ENCODE measurements at places on chromosomes 1 and 21. TPM values are rescaled to one million over a fixed set of nuclear protein-coding genes. Genes with fewer than 3 reads are reported as not detected.

- no peak for DNase-seq
Measured at GRCh38 chr1:116425987-116426386, 52.9 kb downstream of the ATP1A1 start.

Gene HES3
- 78.3 TPM for total RNA-seq

- no peak for DNase-seq
Measured at GRCh38 chr1:210978316-210978973, 155.5 kb downstream of the KCNH1 start.

Gene TMEM125
- total RNA-seq: 27.8 TPM

DNA sequence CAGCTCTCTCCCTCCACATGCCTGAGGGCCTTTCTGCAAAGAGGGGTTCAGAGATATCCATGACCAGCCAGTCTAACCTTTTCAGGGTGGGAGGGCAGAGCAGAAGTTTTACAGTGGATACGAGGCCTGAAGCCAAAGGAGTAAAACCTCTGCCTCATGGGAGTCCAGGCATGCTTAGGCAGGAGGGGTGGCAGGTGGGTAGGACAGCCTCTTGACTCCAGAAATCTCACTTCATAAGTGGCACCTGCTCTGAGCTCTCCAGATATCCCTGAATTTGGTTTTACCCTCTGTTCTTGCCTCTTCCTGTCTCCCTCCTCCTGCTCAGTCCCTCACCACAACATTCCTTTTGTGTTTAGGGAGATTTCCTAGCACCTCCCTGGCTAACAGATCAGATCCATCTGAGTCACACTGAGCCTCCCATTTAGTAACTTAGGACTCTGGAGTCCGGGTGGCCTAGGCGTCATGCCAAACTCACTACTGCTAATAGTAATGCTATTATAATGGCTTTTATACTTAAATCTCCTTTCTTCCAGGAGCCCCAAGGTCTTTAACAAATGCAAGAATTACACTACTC is 201.0 kb downstream of the HS2ST1 start:
- no peak for DNase-seq

Gene FCER1G
- 0.85 TPM for total RNA-seq

DNA sequence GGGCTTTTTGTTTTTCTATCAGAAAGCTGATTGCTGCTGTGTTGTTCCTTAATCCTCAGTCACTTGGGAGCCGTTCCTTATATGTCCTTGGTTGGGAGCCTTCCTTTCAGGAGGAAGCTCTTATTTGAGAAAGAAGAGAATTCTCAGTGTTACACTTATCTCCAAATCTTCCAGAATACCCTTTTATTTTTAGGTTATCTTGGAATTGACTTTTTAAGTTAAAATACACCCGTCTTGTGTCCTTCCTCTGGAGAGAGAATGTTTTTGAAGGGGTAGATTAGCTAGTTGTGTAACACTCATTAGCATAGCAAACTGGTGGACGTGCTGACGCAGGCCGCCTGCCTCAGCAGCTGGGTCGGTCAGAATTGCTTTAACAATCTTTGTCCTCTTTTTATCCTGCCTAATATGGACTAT is 42.1 kb downstream of the LRRC8B start:
- DNase-seq: no peak

- peak; percentile 71 for DNase-seq
Measured at GRCh38 chr1:233518344-233518743, 95.6 kb upstream of the KCNK1 start.

Gene C1orf115
- total RNA-seq: 11.5 TPM

DNA sequence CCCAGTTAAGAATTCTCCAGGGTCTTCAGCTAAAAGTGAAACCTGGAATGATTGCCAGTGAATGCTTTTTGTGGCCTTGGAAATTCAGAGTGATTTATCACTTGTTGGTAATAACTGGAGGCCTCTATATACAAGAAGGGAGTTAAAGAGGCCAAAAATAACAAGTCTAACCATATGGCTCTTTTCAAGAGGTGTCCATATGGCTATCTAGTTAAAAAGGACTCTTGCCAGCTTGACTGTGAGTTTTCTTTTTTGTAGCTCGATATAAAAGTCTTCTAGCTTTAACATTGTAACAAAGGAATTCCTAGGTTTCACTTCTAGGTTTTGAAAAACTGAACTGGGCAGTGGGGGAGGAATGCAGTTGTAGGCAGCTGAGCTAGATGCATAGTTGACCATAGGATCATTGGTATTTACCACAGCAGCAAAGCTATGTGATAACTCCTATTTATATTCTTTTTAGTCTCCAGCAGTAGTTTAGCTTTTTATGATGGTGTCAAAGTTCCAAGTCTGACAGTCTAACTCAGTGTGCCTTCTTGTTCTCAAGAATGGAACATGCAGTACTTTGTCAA is 44.4 kb downstream of the CACHD1 start:
- DNase-seq: no peak

DNA sequence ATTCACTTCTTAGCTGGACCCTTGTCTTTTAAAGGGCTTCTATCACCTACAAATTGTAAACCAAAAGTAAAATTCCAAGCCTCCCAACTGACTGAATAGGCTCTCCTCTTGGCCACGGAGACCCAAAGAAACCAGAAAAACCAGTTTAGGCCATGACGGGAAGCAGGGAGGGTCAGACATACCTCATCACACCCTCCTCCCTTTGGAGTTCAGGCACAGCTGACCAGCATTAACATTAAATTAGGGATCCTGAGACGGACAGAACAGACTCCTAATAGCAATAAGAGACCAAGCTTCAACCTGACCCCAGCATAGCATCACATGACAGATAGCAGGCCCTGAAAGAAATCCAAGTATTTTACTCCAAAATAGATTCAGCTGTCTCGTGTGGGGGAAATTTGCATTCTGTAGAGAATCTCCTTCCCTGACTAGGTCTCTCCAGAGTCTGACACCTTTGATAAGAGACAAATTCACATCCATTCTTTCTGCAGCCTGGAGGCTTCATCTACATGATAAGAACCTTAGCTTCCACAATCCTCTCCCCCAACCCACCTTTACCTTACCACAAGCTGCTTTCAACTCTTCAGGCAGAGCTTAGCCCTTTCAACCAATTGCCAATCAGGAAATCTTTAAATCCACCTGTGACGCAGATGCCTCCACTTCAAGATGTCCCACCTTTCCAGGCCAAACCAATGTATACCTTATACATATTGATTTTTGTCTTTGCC is 177.1 kb upstream of the RAB4A start:
- peak; percentile 56 for DNase-seq

GRCh38 chr1:96820671-96821070 is 99.1 kb downstream of the PTBP2 start:
- DNase-seq: no peak

GRCh38 chr1:29166291-29166878 is 15.3 kb downstream of the SRSF4 start:
- no peak for DNase-seq

- DNase-seq: no peak
Measured at GRCh38 chr1:119946724-119947123, 50.4 kb upstream of the ADAM30 start.

DNA sequence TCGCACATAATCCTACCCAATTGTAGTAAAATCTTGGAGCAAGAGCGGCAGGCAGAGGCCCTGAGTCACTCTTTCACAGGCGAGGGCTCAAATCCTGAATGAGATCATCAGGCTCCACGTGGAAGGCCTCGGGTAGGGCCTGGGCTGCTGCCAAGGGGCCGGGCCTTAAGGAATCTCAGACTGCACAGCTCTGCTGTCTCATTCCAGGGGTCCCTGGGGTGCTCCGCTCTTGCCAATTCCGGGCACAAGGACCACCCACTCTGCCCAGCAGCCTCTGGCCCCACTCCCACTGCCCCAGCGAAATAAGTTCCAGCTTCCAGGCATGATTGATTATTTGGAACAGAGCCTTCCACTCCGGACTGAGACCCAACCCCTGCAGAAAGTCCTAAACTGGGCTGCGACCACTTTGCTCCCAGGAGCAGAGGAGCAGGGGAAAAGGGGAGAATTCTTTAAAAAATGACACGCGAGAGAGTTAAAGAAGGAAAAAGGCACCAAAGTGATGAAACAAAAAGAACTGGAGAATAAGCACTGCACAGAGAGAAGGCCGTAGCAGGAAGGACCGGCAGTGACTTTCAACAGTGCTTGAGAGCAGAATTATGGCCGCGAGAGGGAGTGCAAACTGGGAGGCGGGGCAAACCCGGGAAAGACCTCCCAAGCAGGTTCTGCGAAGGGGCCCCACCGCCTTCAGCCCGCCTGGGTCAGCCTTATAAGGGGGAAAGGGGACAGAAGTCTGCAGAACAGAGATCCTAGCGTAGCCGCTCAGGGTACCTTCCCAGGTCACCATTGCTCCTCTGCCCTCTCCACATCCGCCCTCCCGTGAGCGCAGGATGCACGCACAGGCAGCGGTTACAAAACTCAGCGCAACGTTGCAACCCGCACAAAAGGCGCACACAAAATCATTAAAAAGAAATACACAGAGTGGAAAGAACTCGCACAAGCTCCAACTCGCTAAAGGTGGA is 2.0 kb downstream of the ADAMTS1 start:
- peak; percentile 81 for DNase-seq

GRCh38 chr1:83882906-83883305 is 116.0 kb downstream of the TTLL7 start:
- DNase-seq: peak; percentile 16

DNA sequence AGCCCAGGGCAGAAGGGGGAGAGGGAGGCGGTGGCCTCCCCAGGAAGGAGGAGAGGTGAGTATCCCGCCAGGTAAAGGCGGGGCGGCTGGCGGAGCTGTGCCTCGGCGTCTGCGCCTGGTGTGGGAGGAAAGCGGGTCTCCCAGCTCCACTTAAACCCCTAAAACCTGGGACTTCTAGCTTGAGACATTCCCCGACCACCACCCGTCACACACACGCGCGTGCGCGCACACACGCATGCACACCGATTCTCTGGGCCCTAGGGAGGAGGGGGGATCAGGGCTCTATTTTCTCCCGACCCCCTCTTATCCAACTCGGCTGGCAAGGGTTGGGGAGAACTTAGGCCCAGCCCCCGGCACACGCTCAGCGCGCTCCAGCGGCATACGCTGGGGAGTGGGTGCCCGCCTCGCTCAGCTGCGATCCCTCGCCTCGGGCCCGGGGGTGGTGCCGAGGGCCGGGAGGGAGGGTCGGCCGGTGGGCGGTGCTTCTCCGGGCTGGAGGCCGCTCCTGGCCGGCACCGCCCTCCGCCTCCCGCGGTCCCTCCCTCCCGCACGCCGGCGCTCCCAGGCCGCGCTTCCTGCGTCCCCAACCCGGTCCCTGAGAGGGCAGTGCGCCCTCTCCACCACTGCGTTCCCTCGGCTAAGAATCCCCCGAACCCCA is at the start of gene TMEM51:
Gene TMEM51, plus strand, starts transcription at position 564 of the 658 bp plus-strand sequence. CDS start 61,341 bp downstream, outside the sequence.
- peak; percentile 85 for DNase-seq

Gene SZRD1
- 104 TPM for total RNA-seq

DNA sequence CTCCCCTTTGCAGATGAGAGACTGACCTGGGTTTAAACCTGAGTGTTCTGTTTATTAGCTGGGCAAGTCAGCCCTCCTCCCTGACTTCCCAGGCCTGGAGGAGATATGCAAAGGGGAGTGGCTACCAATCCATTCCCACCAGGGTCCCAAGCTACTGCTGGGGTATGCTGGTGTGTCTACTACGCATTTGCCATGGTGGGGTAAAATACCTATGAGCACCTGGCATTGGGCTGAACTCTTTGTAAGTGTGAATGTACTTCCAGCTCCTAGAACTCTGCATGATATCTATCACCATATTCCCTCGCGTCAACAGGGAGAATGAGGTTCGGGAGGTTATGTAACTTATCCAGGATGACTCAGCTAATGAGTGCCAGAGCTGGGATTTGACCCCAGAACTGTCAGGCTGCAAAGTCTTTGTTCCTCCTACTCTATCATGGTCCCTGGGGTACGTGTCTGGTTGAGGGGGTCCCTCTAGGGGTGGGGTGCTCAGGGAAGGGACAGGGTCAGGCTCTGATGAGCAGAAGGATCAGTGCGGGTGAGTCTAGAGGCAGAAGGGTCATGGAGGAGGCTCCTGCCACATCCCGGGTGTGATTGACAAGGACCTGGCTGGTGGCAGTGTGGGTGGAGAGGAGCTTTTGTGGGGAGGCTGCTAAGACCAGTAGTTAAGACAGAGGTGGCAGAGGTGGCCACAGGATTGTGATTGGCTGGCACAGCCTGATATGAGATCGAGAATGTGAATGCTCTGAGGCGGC is 16.7 kb downstream of the AMPD2 start:
- no peak for DNase-seq

Gene CCDC181
- total RNA-seq: 1.5 TPM

DNA sequence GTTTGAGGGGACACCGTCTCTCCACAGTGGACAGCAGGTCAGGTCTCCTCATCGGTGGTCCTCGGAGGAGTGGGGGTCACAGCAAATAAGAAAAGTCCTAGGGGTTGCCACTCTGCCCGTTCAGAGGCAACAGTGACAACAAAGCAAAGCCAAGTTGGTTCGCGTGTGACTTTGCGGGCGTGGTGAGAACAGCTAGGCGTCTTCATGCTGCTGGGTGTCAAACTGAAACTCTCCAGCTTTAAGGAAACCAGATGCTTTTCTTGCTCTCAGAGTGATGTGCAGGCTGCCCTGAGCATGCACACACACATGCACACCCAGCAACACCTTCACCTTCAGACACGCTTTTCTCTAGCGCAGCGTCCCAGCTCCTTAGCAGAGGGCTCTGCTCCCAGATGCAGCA is 70.1 kb upstream of the ARHGEF16 start:
- no peak for DNase-seq

Gene RAD54L
- total RNA-seq: 51.2 TPM

DNA sequence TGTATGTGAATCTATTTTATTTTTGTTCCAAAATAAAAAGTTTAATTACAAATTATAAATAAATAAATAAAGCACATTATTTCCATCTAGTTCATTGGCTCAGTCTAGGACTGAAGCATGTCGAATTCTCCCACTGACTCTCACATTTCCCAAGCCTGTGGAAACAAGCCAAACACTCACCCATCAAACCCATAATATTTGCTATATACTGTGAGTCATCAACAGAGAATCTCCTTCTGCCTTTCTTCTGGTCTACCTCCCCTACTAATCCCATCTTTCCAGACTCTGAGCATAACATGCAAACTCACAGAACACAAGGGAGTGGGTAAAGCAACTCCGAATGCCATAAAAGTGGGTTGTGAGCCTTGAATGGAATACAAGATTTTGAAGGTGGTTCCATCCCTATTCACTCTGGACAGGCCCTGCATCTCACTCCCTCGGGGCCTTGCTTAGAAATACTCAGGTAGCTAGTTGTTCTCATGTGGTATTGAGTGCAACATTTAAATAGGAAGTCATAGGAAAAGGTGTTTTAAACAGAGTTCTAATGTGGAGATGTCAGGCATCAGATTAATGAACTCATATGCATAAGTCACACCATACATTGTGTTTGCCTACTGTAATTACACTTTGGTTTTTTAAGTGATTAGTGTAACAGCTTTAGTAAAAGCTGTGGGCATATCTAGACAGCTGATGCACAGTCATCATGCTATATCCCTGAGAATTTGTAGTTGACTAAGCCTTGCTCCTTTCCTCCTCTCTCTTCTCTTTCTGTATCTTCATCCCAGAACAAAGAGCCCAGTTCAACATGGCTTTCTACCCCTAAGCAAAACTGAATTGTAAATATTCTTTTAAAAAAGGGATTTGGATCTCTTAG is 47.0 kb downstream of the F5 start:
- DNase-seq: no peak

- DNase-seq: no peak
Measured at GRCh38 chr1:182556279-182556678, 32.8 kb downstream of the RNASEL start.

Data from WTC11 (cell line).